ENCODE measurements at places on chromosomes 1 and 21. TPM values are rescaled to one million over a fixed set of nuclear protein-coding genes. Genes with fewer than 3 reads are reported as not detected.

The SAMD13 gene
- 0.34 TPM for polyA plus RNA-seq

- DNase-seq = peak; percentile 52
These were observed 1531.1 kb downstream of the MRPL39 start for GRCh38 chr21:24076179-24076578.

GRCh38 chr1:98860329-98860728 lies 144.3 kb downstream of the PLPPR5 start:
- DNase-seq = no peak

The PALMD gene
- polyA plus RNA-seq = 0.51 TPM

DNA sequence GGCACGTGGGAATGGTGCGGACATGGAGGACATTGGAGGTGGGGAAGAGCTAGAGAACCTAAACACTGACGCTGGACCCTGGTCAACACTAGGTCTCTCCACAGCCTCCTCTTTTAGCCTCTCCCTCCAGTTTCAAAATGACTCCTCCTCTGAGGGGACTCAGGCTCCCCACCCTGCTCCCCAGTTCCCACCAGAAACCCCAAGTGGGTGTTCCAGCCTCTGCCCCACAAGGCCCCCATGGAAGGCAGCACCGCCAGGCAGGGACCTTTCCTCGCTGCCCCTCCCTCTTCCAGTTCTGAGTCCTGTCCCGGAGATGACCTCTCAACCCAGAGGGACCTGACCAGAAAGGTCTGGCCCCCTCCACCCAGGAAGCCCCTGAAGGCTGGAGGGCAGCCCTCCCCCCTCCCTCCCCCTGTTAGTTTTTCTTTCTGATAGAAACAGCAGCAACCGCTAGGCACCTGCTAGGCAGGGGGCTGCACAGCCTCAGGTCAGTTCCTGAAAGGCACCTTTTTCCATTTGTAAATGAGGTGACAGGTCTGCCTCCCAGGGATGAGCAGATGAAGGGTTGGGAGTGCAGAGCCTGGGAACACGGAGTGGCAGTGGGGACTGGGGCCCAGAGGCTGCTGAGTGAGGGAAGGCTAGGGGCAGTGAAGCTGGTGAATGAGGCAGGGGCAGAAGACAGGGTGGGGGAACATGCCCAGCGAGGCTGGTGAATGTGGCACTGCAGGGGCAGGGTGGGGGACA lies 9.3 kb upstream of the ITGB2 start:
- DNase-seq = no peak

- peak; percentile 90 for DNase-seq
These were observed 249.1 kb upstream of the PTBP2 start for GRCh38 chr1:96472471-96472870.

GRCh38 chr1:207072233-207072632 lies 16.4 kb upstream of the C4BPB start:
- DNase-seq = no peak

- no peak for DNase-seq
These were observed 24.8 kb downstream of the CSF1 start for GRCh38 chr1:109935451-109935900.

The HPDL gene
- polyA plus RNA-seq = 1.1 TPM

GRCh38 chr1:160219062-160219929 lies 14.1 kb downstream of the PEA15 start:
- DNase-seq = peak; percentile 80

DNA sequence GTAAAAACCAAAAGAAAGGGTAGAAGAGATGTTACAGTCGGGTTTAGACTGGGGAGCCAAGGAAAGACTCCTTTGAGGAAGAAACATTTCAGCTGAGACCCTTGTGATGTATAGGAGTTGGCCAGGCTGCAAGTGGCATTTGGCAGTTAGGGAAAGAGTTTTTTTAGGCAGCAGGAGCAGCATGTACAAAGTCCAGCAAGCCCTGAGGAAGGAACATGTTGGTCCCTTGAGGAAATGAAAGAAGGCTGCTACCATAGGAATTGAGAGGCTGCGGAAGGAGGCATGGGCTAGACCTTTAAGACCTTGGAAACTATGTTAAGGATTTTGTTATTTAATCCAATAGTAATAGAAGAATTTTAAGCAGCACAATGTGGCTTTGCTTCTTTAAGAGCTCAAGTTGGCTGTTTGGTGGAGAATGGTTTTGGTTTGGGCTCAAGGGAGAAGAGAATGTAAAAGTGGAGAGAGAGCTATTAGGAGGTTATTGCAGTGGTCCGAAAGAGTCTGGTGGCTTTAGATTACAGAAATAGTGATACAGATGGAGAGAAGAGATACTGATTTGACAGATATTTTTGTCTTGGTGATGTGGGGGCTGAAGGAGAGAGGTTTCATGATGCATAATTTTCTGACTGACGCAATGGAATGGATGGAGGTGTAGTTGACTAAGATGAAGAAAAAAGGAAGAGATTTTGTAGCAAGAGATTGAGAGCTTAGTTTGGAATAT lies 26.6 kb downstream of the SMAP2 start:
- no peak for DNase-seq

GRCh38 chr1:32266921-32267591 lies 16.0 kb downstream of the LCK start:
- DNase-seq = peak; percentile 84

GRCh38 chr1:31410871-31411270 lies 2.1 kb upstream of the SERINC2 start:
- peak; percentile 70 for DNase-seq

DNA sequence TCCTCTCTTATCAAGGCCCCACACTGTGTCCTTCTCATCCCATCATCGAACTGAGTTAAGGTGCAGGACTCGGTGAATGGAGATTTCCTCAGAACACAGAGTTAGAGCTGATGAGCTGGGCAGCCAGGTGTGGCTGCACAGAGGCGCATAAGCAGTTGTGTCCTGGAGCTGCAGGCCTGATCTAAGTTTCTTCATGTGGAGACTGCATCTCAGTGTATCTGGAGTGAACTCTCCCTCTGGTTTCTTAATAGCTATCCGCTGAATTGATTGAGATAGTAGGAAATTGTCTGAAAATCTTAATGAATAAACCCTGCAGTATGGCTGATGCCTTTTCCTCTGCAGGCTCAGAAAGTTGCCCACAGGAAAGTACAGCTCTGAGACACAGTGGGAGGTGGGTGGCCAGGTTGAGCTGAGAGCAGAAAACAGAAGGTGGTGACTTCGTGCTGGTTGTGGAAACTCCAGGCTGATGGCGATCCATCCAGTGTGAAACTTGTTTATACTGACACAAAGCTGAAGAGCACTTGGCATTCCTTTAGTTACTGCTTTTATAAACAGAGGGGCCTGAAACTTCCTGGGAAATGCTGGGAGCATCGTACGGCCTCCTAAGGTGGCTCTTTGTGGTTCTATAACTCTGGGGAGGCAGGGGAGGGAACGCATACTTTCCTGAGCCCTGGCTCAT lies 67.4 kb upstream of the F3 start:
- peak; percentile 85 for DNase-seq

- DNase-seq = no peak
These were observed 5.6 kb downstream of the PDZK1IP1 start for GRCh38 chr1:47184090-47184821.

DNA sequence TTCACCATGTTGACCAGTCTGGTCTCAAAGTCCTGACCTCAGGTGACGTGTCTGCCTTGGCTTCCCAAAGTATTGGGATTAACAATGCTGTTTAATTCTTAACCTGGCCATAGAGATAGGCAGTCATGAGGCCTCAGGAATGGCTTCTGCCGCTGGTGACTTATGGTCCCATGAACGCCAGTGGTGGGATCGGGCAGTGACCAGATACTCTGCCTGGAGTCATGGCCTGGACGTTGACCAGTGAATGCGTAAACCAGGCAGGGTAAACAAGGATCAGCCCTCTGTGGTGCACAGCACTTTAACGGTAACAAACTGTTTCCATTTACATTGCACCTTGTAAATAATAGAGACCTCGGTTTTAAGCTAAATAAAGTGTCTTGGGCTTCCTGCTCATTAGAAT lies 23.0 kb downstream of the MTARC1 start:
- no peak for DNase-seq
